ENCODE measurements at places on chromosomes 7 and 10.

DNA sequence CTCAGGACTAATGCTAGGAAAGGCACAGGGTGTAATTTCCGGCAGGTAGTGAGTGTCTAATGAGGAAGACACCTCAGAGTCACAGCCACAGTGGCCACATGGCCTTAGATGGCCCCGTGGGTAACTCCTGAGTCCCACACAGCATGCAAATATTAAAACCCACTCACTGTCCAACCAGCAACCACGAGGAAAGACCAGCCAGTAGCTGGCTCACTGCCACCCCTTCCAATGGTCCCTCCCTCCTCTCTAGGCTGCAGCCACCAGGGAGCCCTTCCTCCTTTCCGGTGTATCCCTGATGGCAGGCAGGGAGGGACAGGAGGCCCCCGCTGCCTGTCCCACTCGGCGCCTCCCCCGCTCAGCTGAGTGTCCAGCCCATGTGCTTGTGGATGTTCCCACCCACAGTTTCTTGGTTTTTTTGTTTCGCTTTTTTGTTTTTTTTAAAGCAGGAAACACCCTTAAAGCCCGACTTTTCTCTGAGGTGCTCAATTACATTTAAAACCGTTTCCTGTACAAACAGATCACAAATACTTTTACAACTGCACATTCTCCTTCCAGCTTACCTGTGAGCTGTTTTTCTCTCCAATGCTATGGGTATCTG lies 9.2 kb downstream of the BNIP3 start:
- no peak for DNase-seq

- DNase-seq: no peak
These were observed 18.5 kb downstream of the SLC13A4 start for GRCh38 chr7:135709508-135709907.

DNA sequence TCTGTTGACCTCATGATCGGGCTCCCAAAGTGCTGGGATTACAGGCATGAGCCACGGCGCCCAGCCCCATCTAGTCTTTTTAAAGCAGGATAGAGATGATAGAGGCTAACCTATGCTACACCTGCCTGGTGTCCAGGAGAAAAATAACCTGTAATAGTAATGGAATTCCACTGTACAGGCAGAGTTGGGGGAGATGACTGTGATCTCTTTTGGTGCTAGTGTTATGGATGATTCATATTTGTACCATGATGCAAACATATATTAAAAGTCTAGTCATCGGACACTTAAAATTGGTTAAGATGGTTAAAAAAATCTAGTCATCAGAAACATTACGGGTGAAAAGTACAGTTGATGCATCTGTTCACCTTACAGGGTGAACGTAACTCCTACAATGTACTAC lies 6.1 kb upstream of the SAR1A start:
- no peak for DNase-seq

DNA sequence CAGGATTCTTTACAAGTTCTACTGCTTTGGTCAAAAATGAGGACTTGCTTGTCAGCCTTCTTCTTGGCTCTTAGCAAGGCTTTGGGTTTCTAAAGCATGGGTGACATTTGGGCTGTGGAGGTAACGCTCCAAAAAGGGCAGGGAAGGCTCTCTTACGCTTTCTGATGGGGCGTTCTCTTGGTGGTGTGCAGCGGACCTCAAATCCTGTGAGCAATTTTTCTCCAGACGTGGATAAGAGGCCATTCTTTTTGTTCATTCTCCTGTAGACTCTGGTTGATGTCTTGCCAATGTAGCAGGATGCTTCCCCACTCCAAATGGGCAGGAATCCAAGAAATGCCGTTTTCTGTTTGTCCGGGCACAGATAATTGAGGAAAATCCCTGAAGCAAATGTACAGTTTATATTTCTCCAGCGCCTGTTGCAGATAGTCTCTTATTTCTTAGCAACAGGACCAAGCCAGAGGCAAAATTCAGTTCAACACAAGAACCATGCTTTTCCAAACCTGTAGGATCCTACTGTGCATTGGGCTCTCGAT lies 138.4 kb upstream of the NFE2L3 start:
- no peak for DNase-seq

DNA sequence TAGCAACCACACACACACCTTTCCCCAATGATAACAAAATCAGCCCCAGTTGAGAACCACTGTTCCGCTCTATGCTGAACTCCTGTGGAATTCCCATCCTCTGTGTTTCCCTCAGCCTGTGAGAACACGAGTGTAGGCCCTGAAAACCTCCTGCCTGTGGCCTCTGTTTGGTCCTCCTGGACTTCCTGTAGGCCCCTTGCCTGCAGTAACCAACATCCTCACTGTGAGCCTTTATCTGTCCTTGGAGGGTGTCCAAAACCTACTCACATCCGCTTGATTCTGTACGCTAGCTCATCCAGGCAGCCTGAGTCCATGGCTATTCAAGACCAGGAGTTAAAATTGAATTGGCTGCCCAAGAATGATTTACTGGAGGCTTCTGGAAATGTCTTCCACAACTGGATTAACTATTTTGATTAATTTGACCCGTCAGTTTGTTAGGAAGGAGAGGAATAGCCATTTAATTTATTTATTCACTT lies 149.8 kb downstream of the AKR1D1 start:
- DNase-seq: peak; percentile 62

DNA sequence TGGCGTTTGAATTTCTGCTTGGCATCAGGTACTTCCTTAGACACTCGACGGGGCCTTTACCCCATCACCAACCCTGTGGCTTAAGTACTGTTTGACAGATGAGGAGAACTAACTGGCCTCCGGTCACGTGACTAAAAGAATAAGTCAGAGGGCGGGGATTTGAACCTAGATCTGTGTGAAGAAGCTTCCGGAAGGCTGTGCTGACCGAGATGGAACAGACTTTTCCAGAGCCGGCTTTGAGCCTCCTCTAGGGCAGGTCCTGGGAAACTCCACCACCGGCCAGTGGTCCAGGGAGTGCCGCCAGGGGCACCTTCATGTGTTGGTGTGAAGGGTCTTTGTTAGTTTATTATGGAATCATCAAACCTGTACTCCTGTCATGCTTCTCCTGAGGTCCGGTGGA lies 26.9 kb downstream of the CAMK1D start:
- DNase-seq: no peak

Data from SHP77 treated with DMSO at 0.1 percent for 48 hours (cell line).